G401 (cell line): ENCODE measurements at places on chromosomes 7 and 10.

- no peak for DNase-seq
Measured at GRCh38 chr10:84538036-84538435, 209.6 kb downstream of the CCSER2 start.

DNA sequence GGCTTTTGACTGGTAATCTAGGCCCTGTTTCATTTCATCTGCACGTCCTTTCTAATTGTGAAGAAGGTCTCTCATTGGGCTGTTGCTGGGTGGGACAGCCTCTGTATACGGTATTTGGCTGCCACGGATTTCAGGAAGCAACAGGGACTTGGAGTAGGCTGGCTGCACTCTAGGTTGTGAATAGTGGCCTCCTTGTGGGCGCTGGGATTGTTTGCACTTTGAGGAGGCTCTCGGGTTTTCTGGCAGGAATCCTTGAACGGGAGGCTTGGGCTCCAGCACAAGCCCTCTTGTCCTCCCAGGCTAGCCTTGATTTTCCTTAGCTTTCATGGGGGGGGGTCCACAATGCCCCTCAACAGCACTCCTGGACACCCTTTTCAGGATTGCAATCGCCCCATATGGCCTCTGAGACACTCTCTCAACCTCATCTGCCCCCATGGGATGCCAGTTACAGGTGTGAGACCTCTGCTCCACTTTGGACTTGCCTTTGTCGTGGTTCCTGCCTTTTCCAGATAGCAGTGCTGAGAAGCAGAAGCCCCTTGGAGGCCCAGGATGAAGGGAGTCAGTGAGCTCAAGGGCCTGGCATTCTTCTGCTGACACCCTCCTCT, 33.9 kb upstream of the ZNF273 start:
- DNase-seq = no peak

DNA sequence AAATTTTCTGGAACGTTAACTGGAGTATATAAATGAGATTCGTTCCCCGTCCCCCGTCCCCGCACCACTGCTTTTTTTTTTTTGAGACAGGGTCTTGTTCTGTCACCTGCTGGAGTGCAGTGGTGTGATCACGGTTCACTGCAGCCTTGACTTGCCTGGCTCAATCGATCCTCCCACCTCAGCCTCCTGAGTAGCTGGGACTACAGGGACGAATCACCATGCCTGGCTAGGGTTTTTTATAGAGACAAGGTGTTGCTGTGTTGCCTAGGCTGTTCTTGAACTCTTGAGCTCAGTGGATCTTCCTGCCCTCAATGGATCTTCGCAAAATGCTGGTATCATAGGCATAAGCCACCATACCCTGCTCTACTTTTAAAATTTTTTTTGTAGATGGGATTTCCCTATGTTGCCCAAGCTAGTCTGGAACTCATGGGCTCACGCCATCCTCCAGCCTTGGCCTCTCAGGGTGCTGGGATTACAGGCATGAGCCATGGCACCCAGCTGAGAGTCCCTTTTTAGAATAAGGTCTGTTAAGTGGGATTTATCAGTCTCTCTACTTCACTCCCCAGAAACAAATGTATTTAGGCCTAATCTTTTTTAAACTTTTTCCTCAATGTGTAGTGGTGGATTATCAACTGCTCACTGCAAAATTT, 122.9 kb downstream of the LYZL1 start:
- DNase-seq = no peak

DNA sequence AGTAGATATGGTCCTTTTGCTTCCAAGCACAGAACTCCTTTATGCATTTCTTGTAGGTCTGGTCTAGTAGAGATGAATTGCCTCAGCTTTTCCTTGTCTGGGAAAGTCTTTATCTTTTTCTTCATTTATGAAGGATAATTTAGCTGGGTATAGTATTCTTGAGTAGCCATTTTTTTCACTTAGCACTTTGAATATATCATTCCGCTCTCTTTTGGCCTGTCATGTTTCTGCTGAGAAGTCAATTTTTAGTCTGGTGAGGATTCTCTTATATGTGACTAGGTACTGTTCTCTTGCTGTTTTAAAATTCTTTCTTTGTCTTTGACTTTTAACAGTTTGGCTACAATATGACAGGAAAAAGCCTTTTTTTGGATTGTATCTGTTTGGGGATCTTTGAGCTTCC, 68.6 kb upstream of the IMMP2L start:
- no peak for DNase-seq

GRCh38 chr10:104806801-104807200, 165.7 kb downstream of the SORCS3 start:
- no peak for DNase-seq

DNA sequence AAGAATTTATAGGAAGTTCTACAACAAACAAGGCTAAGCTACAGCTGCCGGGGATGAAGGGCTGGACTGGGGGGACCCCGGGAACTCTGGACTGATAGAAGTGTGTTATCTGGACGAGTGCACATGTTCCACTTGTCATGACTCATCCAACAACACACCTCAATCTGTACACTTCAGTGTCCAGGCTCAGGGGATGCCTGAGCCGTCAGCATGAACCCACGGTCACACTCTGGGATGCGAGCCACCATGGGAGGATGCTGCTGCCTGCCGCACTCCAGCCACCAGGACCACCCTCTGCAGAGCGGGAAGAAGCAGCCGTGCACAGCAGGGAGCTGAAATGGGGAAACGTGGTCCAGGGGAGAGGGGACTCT, 67.5 kb downstream of the MAD1L1 start:
- DNase-seq = no peak

- DNase-seq = no peak
Measured at GRCh38 chr10:7533657-7534479, 123.0 kb upstream of the SFMBT2 start.

GRCh38 chr7:15461576-15461975, 100.2 kb downstream of the AGMO start:
- no peak for DNase-seq
